Diencephalon (tissue), 1 donor: ENCODE measurements at places on chromosomes 6 and 20. TPM values are rescaled to one million over a fixed set of nuclear protein-coding genes. Genes with fewer than 3 reads are reported as not detected.

DOK5 gene
- total RNA-seq: 26.8 TPM

NTSR1 gene
- 2.1 TPM for total RNA-seq

DLK2 gene
- 8.3 TPM for total RNA-seq

MROH8 gene
- 9.9 TPM for total RNA-seq

BPIFB1 gene
- total RNA-seq: not detected

MCHR2 gene
- 1.6 TPM for total RNA-seq

PDE10A gene
- 213 TPM for total RNA-seq

IL17A gene
- total RNA-seq: not detected

CHRNA4 gene
- 26.5 TPM for total RNA-seq

ISM1 gene
- 2.8 TPM for total RNA-seq

C6orf118 gene
- 23.5 TPM for total RNA-seq

ULBP3 gene
- total RNA-seq: 14.1 TPM

BPIFA1 gene
- not detected for total RNA-seq

ADGRF1 gene
- under 0.01 TPM for total RNA-seq

PROKR2 gene
- 4.8 TPM for total RNA-seq

MDFI gene
- total RNA-seq: 21.7 TPM

MYCT1 gene
- total RNA-seq: 4.4 TPM

RBPJL gene
- not detected for total RNA-seq

HSPA1A gene
- 190 TPM for total RNA-seq

MYH7B gene
- total RNA-seq: 0.46 TPM

SNAP25 gene
- total RNA-seq: 162 TPM

HTR1E gene
- 3.7 TPM for total RNA-seq

PI3 gene
- not detected for total RNA-seq

CALHM4 gene
- total RNA-seq: 0.46 TPM

SRMS gene
- total RNA-seq: not detected

FANCE gene
- 8.8 TPM for total RNA-seq
